ENCODE measurements at places on chromosomes 2 and 18. TPM values are rescaled to one million over a fixed set of nuclear protein-coding genes. Genes with fewer than 3 reads are reported as not detected.

- DNase-seq, result peak; percentile 44
Measured at GRCh38 chr2:56680971-56681631, 497.3 kb downstream of the CCDC85A start.

GRCh38 chr2:95379371-95379831 is 23.1 kb upstream of the FAHD2A start:
- DNase-seq, result no peak

- DNase-seq, result no peak
Measured at GRCh38 chr2:218567797-218568189, 358 bp downstream of the USP37 start.

CD8A gene
- polyA plus RNA-seq, result 0.15 TPM

GRCh38 chr2:1986166-1986565 is 241.9 kb upstream of the PXDN start:
- DNase-seq, result no peak

DNA sequence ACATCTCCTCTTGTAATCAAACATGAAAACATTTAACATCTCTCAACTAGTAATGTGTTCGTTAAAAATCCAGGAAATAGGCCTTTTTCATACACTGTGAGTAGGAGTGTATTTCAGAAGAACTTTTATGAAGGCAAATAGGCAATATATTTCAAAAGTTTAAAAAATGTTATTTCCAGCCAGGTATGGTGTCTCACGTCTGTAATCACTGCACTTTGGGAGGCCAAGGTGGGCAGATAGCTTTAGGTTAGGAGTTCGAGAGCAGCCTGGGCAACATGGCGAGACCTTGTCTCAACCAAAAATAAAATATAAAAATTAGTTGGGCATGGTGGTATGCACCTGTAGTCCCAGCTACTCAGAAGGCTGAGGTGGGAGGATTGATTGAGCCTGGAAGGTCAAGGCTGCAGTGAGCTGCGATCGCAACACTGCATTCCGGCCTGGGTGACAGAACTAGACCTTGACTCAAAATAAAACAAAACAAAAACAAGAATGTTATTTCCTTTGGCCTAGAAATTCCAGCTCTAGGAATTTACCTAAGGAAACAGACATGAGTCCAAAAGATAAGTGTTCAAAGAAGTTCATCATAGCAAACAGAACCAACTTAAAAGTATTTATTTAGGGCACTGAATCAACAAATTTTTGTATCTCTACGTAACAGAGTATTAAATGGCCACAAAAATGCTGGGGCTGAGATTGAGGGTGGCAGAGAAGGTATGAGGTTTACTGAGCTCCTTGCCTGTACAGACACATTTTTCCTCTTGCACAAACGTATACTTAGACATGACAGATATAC is 14.9 kb downstream of the RBKS start:
- DNase-seq, result no peak

DNA sequence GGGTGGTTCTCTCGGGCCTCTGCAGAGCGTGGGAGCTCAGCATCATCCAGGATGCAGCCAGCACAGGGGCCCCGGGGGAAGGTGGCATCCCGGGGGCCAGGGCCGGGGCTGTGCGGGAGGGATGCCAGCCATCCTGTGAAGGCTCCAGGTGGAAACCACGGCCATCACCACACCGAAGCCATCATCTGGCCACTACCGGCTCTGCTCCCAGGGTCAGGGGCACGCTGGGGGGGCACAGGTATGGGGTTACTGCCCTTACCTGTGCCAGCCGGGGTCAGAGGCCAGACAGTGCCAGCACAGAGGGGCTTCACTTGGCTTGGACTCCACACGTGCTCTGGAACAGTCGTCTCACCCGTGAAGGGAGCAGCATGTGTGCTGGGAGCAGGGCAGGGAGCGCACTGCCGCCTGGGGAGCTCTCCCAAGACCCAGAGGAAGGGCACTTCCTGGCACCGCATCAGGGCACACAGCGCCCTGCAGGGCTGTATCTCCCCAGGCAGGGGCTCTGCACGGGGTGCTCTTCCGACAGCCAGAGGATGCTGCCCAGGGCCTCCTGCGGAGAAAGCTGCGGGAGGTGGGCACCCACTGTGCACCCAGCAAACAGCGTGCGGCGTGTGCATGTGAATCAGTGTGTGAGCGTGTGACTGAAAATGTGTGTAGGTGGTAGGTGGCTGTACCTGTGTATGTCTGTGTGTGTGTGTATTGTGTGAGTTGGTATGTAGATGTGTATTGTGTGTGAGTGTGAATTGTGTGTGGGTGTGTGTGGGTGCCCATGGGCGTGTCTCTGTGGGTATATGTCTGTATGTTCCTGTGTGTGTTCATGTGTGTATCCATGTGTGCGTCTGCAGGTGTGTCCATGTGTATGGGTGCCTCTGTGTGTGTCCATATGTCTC is 75.0 kb downstream of the PTGR3 start:
- no peak for DNase-seq

DNA sequence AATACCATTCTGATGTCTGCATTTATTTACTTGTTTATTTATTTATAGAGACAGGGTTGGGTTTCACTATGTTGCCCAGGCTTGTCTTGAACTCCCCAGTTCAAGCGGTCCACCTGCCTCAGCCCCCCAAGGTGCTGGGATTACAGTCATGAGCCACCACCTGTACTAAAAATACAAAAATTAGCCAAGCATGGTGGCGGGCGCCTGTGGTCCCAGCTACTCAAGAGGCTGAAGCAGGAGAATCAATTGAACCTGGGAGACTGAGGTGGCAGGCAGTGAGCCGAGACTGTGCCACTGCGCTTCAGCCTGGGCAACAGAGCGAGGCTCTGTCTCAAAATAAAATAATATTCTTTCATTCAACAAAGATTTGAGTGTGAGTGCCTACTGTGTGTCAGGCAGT is 2.0 kb upstream of the ATP8B1 start:
- no peak for DNase-seq

GRCh38 chr2:10233131-10234012 is 69.3 kb upstream of the HPCAL1 start:
- no peak for DNase-seq

DNA sequence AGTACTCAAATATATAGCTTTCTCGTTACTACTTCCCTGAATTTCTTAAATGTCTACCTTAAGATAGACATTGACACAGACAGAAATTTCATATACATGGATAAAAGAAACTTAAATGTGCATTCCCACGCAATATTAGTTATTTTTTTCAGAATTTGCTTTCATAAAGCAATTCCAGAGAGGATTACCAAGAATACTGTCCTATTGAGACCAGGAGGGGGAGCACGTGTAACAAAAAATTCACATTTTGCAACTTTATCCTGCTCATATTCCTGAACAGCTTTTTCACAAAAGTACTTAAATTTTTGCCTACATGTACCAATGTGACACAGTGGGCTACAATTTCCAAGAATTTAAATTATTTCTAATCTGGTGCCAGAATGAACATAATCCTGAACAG is 30.7 kb upstream of the ERCC3 start:
- DNase-seq, result peak; percentile 8

TMEFF2 gene
- not detected for polyA plus RNA-seq

DNA sequence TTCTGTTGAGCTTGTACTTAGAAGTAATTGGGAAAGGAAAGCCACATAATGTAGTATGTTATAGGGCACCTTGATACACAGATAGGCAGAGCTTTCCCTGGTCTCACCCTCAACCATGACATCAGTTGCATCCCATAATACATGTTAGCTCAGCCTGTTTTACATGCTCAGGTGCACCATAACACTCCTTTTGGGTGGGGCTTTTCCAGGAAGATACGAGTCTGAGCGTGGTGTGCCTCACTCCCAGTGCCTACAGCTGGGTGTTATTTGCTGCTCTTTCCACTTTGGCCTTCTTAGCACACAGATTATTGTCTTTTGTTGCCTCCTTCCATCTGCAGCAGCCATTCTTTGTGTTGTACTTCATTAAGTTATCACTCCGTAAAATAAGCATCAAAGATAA is 11.9 kb downstream of the TTC39C start:
- DNase-seq, result peak; percentile 32

DPYSL5 gene
- not detected for polyA plus RNA-seq

NIF3L1 gene
- 42.9 TPM for polyA plus RNA-seq

HAAO gene
- polyA plus RNA-seq, result not detected

- peak; percentile 100 for DNase-seq
Measured at GRCh38 chr2:105396254-105397024, 2.4 kb downstream of the FHL2 start.

DNA sequence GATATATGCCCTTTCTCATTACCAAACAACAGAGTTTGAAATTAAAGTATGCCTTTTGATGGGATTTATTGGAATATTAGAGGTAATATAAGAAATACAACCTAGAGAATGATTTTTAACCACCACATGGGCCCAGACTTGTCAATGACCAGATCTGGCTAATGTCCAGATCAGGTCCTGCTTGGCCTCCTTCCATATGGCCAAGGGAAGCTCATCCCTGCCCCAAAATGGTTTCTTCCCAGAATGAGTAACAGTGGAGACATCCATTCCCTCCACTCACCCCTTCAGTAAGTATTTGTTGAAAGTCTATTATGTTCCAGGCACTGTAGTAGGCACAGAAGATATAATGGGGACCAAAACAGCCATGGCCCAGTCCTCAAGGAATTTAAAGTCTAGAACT is 54.9 kb downstream of the ANTXR1 start:
- DNase-seq, result peak; percentile 85

DNA sequence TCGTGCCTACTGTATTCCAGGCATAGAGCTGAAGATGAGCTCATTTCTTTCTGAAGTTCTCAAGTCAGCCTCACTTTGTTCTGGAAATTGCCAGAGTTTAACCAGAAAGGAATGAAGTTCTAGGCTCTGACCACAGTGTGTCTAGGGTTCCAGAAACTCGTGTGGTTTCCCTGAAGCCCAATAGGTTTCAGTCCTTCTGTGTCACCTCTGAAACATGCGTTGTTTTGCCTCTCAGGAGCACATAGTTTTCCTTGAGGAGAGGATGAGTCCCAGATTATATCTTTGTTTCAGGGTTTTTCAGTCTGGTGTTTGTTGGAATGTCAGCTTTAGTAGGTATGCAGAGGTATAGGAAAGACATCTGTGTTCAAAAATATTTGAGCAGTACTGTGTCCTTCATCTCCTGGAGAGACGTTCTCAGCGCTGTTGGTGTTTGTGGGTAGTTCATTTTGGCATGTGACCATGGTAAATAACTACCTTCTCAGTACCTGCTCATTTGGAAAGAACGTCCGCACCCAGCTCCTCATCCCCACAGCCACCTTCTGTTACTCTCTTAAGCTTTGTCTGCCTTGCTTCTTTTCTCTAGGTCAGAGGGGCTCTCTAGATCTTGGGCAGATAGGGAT is 56.6 kb downstream of the RALBP1 start:
- peak; percentile 87 for DNase-seq

GRCh38 chr2:241310917-241311566 is 4.4 kb downstream of the HDLBP start:
- no peak for DNase-seq
